Parietal lobe (tissue), 2 donors: ENCODE measurements at places on chromosomes 3 and 15. TPM values are rescaled to one million over a fixed set of nuclear protein-coding genes. Genes with fewer than 3 reads are reported as not detected.

Gene TM4SF18
- 3.8 TPM for total RNA-seq

Gene NOP10
- 59.2 TPM for total RNA-seq

Gene HYAL1
- total RNA-seq, result 2.8 TPM

Gene SLC22A13
- total RNA-seq, result 1.3 TPM

Gene GJD2
- total RNA-seq, result 0.94 TPM

Gene EIF3J
- 75.1 TPM for total RNA-seq

Gene AGBL1
- total RNA-seq, result 2.5 TPM

Gene GASK1A
- 11.6 TPM for total RNA-seq

Gene VILL
- total RNA-seq, result 17.5 TPM

Gene MEIS2
- 283 TPM for total RNA-seq

Gene KY
- 0.94 TPM for total RNA-seq

Gene P2RY13
- total RNA-seq, result 2.2 TPM

Gene RBP2
- not detected for total RNA-seq

Gene GPR62
- total RNA-seq, result 0.31 TPM

Gene RBMS3
- total RNA-seq, result 11.6 TPM

Gene PRSS50
- total RNA-seq, result 0.31 TPM

Gene MYNN
- 44.1 TPM for total RNA-seq

Gene GATM
- 128 TPM for total RNA-seq

Gene COL6A6
- total RNA-seq, result under 0.01 TPM

Gene SLC28A2
- total RNA-seq, result not detected

Gene KBTBD13
- total RNA-seq, result not detected

Gene PHLDB2
- 17.8 TPM for total RNA-seq

Gene STX19
- total RNA-seq, result not detected

Gene CAMK1
- 38.5 TPM for total RNA-seq

Gene SLC9C1
- total RNA-seq, result not detected

Gene PPP1R14D
- total RNA-seq, result not detected

Gene CHDH
- total RNA-seq, result 1.3 TPM
